ENCODE measurements at places on chromosomes 6 and 20.

DNA sequence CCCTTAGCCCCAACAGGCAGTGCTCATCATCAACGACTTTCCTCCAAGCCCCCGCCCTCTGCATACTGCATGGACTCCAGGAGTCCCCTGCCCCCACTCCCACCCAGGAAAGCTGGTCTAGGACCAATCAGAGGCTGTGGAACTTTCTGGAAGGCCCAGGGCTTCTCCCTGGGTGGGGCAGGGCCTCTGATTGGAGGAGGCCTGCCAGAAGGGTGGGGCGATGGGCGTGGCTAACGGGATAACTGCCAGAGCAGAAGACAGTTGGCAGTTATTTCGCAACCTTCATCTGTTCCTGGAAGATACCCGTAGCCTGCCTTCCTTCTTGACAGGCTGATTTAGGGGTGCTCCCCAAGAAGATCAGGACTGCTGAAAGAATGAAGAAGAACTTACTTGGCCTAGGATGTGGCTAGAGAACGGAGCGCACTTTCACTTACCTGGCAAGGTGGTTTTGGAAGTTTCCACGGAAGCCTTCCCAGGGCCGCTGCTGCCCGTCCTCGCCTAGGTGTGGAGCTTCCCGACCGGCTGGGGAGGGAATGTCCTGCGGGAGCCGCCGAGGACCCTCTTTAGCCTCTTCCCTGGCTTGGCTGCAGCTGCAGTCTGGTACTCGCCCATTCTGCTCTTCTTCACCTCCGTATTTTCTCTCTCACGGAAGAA lies 209.0 kb downstream of the LRFN2 start:
- no peak for DNase-seq

DNA sequence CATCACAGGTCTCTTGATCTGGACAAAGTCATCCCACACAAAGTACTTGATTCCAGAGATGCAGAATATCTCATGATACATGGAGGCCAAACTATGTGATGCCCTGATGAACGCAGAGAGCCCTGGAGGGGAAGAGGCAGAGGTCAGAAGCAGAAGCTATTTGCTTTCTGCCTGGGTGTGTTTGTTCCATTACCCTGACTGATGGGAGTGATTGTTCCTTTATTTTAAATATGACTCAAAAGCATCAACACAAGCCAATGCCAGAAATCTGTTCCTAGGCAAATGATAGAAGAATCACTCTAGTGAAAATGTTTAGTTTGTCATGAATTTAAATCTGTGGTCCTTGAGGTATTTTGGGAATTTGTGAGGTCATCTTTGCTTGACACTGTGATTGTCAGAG lies 54.7 kb upstream of the GGTLC1 start:
- DNase-seq: no peak

DNA sequence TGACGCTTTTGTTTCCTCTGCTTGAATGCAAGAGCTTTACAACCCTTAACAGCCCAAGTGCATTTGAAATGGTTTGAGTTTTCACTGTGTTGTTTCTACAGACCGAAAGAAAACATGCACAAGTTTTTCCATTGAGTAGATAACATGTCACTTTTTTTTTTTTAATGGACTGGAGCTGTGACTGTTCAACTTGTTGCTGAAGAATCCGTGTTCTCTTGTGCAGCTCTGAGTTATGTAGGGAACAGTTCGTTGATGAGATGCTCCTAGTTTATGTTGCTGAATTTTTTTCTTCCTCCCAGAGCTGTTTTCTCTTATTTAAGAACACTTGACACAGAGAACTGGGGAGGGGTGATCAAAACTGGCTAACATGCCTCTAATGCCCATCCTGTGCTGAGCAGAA lies 89.3 kb downstream of the DTD1 start:
- no peak for DNase-seq

DNA sequence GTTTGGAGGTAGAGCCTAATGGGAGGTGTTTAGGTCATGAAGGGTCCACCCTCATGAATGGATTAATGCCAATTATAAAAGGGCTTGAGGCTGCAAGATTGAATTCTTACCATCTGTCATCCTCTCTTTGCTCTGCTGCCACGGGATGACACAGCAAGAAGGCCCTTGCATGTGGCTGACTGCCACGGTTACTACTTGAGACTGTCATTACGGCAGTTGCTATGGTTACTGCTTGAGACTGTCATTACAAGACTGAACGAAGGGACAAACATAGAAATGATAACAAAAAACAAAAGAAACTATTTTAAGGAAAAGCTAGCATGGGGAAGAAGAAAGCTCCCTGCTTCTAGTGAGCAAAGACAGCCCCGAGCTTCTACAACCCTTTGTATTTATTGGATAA lies 715.0 kb downstream of the TFAP2A start:
- DNase-seq: no peak

GRCh38 chr6:16430391-16431089 lies 192.2 kb downstream of the GMPR start:
- DNase-seq: no peak

DNA sequence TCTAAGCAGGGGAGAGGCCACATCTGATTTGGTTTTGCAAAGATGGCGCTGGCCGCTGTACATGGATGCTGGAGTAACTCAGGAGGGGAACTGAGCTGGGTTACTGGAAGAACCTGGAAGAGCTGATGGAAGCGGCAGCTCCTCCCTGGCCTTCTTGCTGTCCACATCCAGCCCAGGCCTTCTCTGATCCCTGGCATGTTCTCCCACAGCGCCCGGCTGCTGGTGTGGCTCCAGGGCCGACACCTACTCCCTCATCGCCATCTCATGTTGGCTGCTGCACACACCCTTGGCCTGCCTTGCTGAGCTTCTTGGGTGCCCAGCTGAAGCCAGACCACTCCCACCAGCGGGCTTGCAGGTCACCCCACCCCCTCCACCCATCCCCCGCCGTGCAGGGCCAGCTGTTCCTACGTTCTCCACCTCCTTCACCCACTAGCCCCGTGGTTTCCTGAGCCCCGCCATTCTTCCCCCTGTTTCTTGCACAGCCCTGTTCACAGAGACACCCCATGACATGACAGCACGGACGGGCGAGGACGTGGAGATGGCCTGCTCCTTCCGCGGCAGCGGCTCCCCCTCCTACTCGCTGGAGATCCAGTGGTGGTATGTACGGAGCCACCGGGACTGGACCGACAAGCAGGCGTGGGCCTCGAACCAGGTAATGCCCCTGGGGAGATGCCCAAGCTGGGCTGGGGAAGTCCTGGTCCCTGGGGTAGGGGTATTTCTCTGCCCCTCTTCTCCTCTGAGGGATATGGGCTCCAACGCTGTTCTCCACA lies 28.4 kb downstream of the VSTM2L start:
- no peak for DNase-seq

DNA sequence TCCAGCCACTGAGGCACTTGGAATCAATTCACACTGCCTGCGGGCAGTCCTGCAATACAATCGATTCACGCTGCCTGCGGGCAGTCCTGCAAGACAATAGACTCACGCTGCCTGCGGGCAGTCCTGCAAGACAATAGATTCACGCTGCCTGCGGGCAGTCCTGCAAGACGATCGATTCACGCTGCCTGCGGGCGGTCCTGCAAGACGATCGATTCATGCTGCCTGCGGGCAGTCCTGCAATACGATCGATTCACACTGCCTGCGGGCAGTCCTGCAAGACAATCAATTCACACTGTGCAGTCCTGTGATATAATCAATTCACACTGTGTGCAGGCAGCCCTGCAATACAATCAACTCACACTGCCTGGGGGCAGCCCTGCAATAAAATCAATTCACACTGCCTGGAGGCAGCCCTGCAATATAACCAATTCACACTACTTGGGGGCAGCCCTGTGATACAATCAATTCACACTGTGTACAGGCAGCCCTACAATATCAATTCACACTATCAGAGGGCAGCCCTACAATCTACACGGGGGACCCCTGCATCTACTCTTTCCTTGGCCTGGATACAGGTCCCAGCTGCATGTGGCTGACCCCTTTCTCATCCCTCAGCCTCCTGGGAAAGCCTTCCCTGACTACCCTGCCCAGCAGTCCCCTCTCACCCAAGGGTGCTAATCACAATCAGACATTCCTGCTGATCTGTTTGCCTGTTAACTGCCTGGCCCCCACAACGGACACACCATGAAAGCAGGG lies 10.4 kb downstream of the TAF4 start:
- no peak for DNase-seq

- no peak for DNase-seq
Observed at GRCh38 chr20:5996765-5997164, 46.3 kb downstream of the MCM8 start.

DNA sequence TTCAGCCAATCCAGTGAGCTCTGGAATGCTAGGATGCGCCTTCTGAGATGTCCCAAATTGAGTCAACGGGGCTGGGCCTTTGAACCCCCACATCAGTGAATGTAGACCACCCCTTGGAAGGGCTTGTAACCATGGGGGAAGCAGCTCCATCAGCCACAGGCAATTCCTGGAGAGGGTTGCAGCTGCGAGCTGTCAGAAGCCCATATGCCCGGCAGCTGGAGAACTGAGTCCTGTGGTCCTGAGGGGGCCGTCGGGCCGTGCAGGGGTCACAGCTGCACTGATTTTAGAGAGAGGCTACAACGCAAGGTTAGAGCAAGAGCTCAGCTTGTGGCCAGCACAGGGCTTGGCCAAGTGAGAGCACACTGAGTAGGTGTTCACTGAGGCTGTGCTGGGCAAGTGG lies 121.3 kb downstream of the TOX2 start:
- no peak for DNase-seq

GRCh38 chr6:41741625-41742490 lies 5.3 kb downstream of the PGC start:
- DNase-seq: no peak

DNA sequence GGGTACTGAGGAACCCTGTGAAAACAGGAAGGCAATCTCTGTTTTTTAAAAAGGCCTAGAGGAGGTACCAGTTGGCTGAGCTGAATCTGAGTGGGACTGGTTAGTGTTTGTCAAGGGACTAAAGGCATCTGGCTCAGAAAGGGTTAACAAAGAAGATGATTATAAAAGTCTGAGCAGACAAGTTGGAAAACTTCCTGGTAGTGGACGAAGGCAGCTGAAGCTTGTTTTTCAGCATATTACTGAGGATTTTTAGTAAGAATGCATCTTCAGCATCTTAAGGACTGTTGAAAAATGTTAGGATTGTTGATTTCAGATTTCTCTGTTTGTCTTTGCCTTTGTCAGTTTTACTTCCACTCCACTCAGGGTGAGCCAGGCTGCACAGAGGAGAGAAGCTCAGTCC lies 5.1 kb downstream of the GPX5 start:
- no peak for DNase-seq

- no peak for DNase-seq
Observed at GRCh38 chr6:12136905-12137304, 124.8 kb downstream of the HIVEP1 start.

GRCh38 chr6:87803791-87804190 lies 101.8 kb upstream of the AKIRIN2 start:
- no peak for DNase-seq

DNA sequence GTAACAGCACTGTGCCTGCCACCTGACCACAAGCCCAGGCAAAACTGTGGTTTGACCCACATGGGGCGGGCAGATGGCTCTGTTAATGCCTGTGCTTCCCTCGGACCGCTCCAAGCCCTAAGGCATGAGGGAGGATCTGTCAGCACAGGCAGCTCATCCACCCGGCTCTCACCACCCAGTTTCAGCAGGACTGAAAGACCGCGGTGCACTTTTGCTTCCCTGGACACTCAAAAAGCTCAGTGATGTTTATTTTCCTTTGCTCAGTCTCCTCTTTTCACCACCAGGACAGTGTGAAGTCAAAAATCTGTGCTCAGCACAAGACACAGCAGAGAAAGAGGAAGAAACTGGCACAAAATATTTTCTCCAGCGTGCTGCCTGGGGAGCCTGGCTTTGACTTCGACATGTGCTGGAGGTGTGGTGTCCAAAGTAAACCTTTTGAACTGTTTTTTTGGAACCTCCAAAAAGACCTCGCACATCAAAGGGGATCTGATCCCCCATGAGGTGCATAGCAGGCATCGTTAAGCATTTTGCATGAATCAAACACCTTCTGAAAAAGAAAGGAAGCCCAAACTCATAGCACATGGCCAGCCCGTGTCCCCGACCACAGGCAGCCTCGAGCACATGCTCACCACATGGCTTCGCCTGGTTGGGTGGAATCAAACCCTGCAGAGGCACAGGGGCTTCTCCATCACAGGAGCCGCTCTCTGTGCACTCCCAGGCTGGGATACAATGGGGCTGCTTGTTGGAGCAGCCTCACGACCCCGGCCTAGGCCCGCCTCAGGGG lies 441.7 kb upstream of the JARID2 start:
- DNase-seq: no peak

GRCh38 chr6:158711264-158711663 lies 61.4 kb downstream of the SYTL3 start:
- DNase-seq: no peak

DNA sequence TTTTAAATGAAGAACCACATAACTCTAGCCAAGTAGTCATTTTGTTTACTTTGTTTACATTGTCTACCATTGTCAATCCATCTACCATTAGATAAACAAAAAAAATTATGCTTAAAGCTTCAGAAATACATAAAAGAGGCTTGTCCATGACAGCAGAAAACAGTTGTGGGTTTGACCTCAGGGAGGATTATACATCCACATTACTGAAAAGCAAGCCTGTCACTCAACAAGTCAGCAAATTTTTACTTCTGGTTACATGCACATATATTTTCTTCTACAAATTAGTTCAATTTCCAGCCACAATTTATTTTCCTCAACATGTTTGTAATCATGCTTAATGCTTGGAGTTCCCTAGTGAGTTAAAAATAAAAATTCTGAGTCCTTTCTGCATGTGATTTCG lies 713.3 kb downstream of the COL12A1 start:
- no peak for DNase-seq

GRCh38 chr6:156344491-156344890 lies 432.7 kb upstream of the ARID1B start:
- DNase-seq: no peak

- DNase-seq: no peak
Observed at GRCh38 chr6:119829006-119829405, 479.4 kb upstream of the MAN1A1 start.

DNA sequence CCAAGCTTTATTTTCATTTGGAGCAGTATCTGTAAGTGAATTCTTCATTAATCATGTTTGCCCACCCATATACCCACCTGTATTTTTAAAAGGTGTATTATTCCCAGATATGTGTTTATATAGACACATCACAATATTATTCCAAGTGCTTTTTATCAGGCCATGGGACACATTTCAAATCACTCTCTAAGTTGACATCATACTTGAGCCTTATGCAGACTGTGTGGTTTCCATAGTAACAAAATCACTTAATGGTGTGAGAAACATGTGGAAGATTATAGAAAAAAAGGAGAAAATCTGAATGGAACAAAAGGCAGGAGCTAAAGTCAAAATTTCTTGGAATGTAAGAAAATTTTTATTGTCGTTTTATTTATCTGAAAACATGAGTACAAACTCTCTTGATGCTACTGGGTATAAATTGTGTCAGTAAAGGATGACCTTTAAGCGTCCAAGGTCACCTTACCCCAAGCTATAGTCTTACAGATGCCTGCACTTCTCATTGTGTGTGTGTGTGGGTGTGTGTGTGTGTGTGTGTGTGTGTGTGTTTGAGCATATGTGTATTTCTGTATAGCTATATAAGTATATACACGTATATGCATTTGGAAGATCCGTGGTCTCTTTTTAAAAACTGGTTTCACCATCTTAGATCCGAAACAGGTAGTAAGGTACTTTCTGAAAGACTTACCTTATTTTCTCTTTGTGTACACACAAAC lies 79.8 kb upstream of the CCN6 start:
- no peak for DNase-seq

GRCh38 chr6:19873031-19873430 lies 35.9 kb downstream of the ID4 start:
- DNase-seq: no peak
